Neural cell (in vitro differentiated cells): ENCODE measurements at places on chromosomes 6 and 20. TPM values are rescaled to one million over a fixed set of nuclear protein-coding genes. Genes with fewer than 3 reads are reported as not detected.

Gene SOBP
- polyA plus RNA-seq, result 16.4 and 21.6 TPM in 2 replicates

Gene UNC5CL
- 1.0 and 2.6 TPM in 2 replicates for polyA plus RNA-seq

Gene PCMT1
- polyA plus RNA-seq, result 384 and 400 TPM in 2 replicates

Gene CLVS2
- 11.5 and 12.9 TPM in 2 replicates for polyA plus RNA-seq

Gene HLA-DRA
- not detected in 2 replicates for polyA plus RNA-seq

Gene GNAS-AS1
- 0.64 TPM in 1 of 2 replicates, not detected in the other for polyA plus RNA-seq

Gene SLC2A10
- 0.22 TPM in 1 of 2 replicates, not detected in the other for polyA plus RNA-seq
